ENCODE measurements at places on chromosomes 7 and 10. TPM values are rescaled to one million over a fixed set of nuclear protein-coding genes. Genes with fewer than 3 reads are reported as not detected.

GRCh38 chr7:141671705-141672496, 30.1 kb downstream of the DENND11 start:
- no peak for DNase-seq

DNA sequence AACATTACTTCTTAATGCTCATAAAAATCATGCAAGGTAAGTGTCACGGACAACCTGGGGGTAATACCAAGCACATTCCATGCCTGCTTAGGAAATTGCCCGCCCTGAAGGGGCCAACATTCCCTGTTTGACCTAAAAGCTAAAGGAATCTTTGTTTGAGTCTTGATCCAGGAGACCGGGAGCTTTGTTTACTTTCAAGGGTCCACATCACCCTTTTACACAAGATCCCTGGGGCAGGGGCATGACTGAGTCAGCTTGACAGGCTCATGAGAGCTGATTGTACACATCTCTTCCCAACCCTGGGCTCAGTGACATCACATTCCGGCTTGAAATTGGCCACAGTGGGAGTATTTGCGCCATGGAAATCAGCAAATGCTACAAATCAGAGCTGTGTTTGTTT, 248.1 kb upstream of the HABP2 start:
- DNase-seq, result no peak

GRCh38 chr10:31153161-31153560, 121.5 kb upstream of the ZNF438 start:
- no peak for DNase-seq

- peak; percentile 5 for DNase-seq
Observed at GRCh38 chr10:122445469-122445868, 9.0 kb upstream of the ARMS2 start.

- no peak for DNase-seq
Observed at GRCh38 chr10:132370426-132371340, 26.3 kb upstream of the PWWP2B start.

- no peak for DNase-seq
Observed at GRCh38 chr10:57897611-57898010, 370.1 kb downstream of the IPMK start.

DNA sequence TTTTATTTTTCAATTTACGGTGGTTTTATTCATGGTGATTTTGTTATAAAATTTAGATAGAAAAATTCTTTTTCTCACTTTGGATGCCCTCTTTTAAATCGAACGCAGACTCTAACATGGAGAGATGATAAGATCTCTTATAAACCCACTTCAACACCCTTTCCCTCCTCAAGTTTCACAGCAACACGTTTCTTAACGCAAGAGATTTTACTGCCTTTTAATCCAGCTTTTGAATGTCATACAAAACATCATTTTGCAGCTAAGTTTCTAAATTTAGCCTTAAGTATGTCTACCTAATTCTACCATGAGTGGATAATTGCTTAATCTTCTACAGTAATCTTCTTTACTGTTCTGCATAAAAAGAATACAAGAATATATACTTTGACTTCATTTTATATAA, 70.0 kb downstream of the SEMA3C start:
- no peak for DNase-seq

DNA sequence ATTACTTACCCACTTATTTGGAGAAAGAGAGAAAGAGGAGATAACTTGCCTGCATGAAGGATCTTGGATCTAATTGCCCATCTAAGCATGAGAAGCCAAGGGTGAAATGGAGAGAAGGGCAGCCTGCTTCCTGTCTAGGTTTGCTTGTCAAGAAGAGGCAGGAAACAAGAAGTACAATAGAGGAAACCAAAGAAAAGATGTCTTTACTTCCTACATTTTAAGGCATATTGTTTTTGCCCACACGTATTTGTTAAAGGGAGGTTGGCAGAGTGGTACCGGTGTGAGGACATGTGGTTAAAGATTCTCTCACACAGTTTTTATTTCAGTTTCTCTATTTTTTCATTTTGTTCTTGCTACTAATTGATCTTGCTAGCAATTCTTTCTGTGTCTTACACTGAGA, 6.0 kb upstream of the TAS2R38 start:
- DNase-seq, result no peak

- no peak for DNase-seq
Observed at GRCh38 chr10:7046615-7047014, 364.2 kb downstream of the SFMBT2 start.

DNA sequence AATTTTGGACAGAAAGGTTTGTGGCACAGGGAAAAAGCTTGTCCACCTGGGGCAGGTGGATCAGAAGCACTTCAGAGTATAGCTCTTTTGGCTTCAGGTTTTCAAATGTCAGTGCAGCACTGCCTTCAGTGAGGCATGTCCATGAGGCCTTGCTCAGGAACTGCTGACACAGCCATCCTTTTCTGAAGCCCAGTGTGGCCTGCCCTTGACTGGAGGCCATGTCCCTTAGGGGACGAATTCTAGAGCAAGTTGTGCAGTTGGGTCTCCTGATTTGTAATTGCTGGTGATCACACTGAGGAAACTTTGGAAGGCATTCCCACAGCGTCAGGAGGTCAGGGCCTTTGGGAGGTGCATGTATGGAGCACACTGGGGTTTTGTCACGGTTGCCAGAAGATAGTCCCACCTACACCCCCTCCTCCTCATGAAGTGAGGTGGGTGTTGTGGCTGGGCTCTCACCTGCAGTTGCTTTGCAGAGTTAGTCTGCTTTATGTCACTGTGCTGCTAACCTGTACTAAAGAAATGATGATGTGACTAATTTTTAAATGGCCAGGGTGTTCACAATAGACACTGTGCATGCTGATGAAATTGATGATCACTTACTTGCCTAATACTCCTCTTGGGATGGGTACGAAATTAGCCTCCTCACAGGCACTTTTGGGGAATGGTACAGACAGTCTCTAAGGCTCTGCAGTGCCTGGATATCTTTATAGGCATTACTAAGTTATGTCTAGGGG, 41.7 kb downstream of the OGDH start:
- no peak for DNase-seq

DNA sequence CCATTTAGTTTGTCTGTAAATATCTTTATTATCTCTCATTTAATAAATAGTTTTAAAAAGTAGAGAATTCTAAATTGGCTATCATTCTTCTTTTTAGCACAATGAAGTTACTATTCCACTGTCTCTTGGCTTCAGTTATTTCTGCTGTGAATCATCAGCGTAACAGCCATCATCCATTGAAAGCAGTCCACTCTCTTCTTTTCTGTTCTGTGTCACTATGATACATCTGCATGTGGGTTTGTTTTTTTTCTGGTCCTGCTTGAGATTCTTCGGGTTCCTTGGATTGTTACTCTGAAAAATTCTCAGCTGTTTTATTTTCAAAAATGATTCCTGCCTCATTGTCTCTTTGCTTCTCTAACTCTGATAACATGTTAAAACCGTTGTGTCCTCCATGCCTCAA, 52.5 kb downstream of the CSGALNACT2 start:
- peak; percentile 32 for DNase-seq

The HNRNPF gene
- total RNA-seq, result 237 TPM

The MARVELD1 gene
- total RNA-seq, result 54.7 TPM

The GDF2 gene
- not detected for total RNA-seq

The LEP gene
- total RNA-seq, result not detected

All from LHCN-M2 (cell line).